ENCODE measurements at places on chromosomes 3 and 15.

DNA sequence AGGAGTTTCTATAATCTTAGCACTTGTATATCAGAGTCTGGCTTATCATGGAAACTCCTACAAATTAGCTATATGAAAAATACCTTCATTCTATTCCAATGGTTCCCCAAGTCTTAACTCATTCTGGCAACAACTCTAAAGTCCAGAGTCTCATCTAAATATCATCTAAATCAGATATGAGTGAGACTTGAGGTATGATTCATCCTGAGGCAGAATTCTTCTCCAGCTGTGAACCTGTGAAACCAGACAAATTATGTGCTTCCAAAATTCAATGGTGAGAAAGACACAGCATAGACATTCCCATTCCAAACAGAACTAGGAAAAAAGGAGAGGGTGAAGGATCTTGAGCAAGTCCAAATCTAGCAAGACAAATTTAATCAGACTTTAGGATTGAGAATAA, 138.8 kb downstream of the THRB start:
- no peak for DNase-seq

DNA sequence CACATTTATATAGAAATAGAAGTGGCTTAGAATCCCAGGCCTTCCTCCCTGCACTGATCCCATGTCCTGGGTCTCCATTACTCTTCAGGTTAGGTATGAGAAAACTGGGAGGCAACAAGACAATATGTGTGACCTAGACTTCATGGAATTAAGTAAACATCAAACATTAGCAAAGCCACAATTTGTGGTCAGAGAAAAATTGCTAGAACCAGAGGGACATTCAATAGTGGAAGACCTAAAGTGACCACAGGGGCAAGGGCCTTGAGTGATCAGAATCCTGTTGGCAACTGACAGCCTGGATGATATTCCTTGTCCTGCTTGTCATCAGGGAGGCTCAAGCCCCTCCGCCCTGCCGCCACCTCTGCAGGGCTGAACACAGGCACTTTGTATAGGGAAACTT, 322.8 kb upstream of the CTNNB1 start:
- DNase-seq: no peak

DNA sequence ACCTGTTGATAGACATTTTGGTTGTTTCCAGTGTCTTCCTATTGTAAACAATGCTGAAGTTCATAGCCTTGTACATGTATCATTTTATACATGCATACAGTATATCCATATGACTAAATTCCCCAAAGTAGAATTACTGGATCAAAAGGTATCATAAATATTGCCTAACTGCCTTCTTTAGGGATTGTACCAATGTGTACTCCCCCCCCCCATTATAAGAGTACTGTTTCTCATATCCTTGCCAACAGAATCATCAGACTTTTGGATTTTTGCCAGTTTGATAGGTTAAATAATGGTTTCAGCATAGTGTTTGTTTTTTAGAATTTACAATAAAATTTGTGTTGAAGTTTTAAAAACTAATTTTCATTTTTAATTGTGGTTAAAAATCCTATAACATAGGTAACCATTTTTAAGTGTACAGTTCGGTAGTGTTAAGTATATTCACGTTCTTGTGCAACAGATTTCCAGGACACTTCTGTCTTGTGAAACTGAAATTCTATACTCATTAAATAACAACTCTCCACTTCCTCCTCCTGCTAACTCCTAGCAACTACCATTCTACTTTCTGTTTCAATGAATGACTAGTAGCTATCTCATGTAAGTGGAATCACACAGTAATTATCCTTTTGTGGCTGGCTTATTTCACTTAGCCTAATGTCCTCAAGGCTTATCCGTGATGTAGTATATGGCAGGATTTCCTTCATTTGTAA, 30.8 kb upstream of the MAP3K13 start:
- no peak for DNase-seq

DNA sequence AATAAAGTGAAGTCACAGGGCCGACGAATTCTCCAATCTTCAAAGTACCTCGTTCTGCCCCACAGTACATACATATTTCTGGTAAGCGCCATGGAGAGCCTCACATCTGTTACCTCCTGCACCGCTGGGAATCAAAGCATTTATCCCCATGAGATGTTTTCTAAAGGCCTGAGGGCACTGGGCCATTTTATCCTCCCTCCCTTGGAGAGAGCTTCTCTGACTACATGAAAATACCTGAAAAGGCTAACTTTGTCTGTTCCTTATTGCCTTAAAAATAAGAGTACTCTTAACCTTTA, 148.1 kb downstream of the RORA start:
- no peak for DNase-seq

DNA sequence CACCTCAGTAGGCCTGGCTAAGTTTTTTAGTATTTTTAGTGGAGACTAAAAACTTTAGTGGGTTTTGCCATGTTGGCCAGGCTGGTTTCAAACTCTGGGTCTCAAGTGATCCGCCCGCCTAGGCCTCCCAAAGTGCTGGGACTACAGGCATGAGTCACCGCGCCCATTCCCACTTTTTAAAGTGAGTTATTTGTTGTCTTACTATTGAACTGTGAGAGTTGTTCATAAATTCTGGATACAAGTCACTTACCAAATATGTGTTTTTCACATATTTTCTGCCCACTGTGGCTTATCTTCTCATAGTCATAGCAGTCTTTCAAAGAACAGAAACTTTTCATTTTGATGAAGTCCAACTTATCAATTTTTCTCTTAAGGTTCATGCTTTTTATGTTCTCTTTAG, 29.9 kb upstream of the SPSB4 start:
- DNase-seq: no peak

DNA sequence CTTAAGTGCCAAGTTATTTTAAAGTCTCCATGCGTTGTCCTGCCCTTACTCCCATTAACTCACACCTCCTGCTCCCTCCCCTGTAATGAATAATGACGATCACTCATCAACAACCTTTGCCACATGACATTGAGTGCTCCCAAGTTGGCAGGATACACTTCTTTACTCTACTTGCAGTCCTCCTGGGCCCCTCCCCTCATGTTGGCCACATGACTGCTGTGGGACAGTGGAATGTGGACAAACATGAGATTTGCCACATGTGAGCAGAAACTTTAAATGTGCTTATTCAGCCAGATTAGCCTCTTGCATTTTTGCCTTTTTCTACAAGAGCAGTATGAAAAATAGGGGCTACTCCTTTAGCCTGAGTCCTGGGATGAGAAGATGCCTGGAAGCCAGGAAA, 167.9 kb downstream of the DCLK3 start:
- no peak for DNase-seq

GRCh38 chr3:62615258-62615849, 242.0 kb upstream of the FEZF2 start:
- DNase-seq: no peak

DNA sequence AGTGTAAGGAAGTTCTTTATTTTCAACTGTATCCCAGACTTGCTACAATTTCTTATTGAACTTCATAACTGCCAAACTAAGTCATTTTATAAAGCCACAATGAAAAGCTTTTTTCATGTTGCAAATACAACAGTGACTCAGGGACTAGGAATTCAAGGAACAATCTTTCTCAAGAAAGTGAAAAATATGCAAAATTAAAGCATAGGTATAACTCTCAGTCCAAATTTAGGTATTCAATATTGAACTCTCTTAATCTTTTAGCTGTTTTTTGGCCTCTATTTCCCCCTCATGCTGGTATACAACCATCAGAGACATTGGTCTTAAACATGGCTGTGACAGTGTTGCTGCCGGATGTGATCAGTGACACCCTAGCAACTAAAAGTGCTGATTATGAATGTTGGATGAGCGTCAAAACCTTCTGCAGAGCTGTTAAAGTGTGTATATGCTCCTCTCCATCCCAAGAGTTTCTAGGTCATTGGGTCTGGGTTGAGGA, 476.9 kb downstream of the ZNF385D start:
- no peak for DNase-seq

DNA sequence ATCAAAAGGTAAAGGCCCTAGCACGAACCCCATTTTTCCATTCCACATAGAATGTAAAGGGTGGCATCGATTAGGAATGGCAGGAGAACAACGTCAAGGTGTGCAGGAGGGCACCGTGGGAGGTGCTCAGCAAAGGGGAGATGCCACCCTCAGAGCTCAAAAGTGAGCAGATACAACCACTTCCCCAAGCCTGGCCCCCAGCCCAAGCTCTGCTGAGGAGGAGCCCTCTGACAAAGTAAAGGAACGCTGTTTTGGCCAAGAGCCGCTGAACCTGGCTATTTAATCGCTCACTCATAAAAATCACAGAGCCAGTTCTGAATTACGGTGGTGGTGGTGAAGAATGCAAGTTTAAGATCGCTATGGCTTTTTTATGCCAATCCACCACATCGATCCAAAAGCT, 12.4 kb downstream of the GNB5 start:
- DNase-seq: no peak

DNA sequence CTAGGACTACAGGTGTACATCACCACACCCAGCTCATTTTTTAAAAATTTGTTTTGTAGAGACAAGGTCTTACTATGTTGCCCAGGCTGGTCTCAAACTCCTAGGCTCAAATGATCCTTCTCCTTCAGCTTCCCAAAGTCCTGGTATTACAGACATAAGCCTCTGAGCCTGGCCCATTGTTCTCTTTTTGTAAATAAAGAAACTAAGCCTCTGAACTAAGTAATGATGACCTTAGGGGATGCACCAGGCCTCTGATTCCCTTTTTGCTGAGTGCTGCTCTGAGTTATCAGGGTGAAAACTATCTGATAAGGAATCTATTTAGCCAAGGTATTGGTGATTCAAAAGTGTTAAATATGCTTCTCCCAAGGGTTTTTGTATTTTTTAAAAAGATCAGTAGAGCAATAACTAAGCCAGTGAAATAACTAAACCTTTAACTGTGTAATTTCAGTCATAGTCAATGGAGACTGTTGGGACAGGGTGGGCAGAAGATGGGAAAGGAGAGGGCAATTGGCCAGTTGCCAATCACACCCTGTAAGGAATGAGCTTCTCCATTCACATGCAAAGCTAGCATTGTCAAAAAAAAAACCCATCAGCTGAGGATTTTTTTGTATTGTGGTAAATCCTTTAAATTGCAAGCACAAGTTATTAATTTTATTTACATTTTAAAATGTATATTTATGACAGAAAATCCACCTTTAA, 194.8 kb upstream of the PFN2 start:
- no peak for DNase-seq

DNA sequence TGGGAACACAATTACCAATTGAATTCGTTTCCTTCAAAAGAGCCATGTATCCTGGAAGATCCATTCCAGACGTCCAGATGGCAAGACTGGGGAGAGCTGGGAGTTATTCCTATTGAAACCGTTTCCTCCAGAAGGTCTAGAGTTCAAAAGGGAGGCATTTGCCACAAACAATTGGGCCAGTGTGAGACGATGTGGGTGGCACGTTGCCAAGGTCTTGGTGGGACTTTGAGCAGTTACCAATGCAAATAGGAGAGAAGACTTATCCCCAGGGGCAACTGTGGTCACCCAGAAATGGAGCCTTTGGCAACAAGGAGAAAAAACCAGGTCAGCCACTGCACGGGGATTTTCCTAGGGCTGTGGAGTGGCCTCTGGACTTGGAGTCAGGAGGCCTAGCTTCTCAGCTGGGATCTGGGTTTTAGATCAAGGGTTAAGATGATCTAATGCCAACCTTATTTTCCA, 29.6 kb upstream of the TLE3 start:
- DNase-seq: no peak
